ENCODE measurements at places on chromosomes 2 and 18.

- no peak for DNase-seq
These were observed 366.6 kb downstream of the FSIP2 start for GRCh38 chr2:186105016-186105724.

GRCh38 chr2:126315828-126316227, 340.1 kb upstream of the GYPC start:
- DNase-seq = no peak

GRCh38 chr2:230405824-230406223, 10.2 kb upstream of the SP100 start:
- DNase-seq = no peak

DNA sequence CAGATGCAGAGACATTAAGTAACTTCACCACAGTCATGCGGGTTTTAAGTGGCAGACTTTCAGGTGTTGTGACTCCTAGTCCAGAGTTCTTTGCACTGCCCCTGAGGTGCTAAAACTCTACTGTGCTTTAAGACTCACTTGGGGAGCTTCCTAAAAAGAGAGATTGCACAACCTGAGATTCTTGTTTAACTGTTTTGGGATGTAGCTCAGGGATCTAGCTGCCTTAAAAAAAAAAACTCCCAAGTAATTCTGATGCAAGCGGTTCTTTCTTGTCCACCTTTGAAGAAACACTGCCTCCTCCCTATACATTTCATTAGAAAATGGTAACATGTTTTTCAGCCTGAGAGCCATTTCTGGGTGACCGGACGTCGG, 13.0 kb downstream of the IL37 start:
- no peak for DNase-seq

DNA sequence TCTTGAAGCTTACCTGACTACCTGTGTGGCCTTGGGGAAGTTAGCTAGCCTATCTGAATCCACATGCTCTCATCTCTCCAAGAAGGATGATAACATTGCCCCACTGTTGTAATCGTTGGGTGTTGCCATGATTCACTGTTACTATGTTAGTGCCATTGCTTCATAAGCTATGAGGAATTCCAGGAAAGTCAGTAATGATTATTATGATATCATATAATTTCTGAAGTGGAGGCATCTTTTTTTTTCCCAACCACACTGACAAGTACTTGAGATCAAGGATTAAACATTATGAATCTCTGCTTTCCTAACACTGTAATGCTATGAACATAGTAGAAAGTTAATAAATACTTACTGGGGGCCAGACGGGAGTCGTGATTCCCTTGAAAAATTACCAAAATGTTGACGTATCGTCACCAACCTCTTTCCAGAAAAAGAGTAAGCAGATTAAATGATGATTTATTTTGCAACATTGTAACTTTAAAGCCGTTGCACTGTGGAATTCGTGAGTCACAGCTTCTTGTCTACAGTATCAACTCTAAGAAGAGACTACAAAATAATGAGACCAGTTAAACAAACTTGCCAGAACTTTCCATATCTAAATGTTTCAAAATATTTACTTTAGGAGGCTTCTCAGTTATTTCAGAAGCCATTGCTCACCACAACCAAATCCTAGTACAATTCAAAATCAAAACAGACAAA, 459.9 kb downstream of the PIK3C3 start:
- DNase-seq = no peak

DNA sequence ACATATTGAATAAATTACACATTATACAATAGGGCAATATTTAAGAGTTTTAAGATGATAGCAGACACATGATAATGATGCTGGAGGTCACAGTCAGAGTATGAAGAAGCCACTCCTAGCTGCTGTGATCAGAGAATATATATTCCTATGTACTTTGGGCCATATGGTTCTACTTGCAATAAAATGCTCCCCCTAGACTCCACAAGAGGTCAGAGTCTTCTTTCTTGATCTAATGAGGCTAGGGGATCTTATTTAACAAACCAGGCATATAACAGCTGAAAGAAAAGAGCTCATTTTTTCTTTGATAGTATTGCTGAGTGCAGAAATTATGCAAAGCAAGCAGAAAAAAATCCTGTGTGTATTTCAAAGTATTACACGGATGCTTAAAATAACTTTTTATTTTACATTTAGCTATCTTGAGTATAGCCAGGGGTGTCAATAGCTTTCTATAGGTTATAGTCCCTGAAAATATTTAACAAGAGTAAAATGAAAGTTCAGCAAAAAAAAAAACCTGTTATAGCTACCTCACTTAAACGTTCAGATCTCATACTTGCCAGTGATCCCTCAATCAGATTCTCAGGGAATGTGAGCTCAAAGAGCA, 748.7 kb upstream of the CHAC2 start:
- DNase-seq = peak; percentile 17

GRCh38 chr2:73987109-73987947, 2.6 kb downstream of the TET3 start:
- no peak for DNase-seq

- DNase-seq = no peak
These were observed 58.5 kb downstream of the E2F6 start for GRCh38 chr2:11407413-11407812.

GRCh38 chr18:24400587-24400986, 3.0 kb upstream of the OSBPL1A start:
- no peak for DNase-seq

DNA sequence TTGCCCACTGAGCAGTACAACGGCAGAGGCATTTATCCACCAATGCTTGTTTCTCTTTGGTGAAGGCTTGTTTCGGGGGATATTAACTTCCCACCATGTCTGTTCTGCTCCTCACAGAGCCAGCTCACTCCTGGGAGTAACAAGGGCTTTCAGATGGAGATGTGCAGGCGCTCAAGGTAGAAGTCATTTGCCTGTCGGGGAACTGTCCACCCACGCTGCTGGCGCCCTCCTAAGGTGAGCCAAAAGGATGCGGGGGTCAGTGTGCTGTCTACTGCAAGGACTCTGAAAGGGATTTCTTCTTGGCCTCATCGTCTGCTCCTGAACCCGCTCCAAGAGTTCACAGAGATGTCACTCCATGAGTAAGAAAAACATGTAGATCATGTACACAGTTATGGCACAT, 57.0 kb upstream of the CYRIA start:
- DNase-seq = no peak

GRCh38 chr2:122908159-122908558, 1116.9 kb upstream of the CNTNAP5 start:
- DNase-seq = no peak

GRCh38 chr18:25066516-25066915, 285.4 kb downstream of the ZNF521 start:
- no peak for DNase-seq

- DNase-seq = no peak
These were observed 279.1 kb downstream of the ZEB2 start for GRCh38 chr2:144240656-144241339.

DNA sequence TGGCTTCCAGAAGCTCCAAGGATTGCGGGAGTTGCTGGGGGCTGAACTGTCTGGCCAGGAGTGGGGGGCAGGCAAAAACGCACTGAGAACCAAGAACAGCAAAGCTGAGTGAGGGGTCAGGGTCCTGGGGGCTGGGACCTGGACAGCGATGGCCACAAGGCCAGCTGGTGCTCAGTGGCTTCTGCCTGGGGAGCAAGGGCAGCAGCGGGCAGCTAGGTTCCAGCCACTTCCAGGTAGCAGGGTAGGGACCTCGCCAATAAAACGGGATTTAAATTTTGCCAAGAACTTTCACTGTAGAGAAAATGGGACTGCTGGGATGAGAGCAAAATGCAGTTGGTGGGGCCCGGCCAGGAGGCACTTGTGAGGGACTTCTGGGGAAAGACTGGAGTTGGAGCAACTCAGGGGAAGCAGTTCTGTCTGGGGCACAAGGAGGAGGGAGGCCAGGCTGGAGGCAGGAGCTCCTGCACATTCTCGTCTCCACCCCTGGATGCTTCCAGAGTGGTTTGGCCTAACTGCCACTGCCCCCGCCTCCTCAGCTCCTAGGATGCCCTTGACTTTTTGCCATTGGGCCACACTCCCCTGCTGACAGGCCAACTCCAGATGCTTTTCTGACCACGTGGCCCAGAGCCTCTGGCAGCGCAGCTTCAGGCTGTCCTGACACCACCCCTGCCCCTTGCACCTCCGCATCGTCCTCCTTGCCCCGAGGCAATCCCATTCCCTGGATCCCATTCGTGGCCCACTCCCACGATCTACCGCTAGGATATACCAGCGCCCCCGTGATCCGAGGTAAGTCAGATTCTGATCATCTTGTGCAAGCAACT, 5.5 kb upstream of the CCDC74A start:
- no peak for DNase-seq

DNA sequence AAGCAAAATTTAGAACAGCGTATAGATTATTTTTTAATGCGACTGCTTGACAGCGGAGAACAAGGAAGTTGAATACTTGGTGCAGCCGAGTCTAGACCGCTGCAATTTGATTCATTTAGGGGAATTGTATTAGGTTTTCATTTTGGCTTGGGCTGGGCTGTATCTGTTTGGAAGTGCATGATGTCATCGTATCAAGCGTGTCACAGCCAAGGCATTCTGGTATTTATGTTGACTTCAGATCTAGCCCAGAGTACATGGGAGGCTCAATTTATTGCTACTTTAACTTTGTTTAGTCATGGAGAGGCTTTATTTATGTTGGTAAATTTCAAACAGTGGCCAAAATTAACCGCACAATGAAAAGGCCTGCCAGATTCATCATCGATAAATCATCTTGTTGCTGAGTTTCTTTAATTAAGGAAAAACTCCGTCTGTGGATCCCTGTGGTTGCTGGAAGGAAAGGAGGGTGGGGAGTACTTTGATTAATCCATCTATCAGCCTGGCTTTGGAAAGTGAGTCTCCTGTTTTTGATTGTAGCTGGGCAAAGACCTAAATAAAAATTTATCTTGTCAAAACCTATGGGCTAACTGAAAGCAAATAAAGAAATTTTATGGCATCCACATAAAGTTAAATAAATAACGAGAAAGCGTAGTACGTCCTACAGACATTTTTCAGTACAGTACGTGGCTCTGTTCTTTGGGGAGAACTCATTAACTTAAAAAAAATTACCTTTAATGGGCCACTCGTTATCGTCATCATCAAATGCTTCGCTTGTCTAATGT, 230.4 kb upstream of the SPRED2 start:
- DNase-seq = no peak

- DNase-seq = no peak
These were observed 259.3 kb upstream of the KCNJ3 start for GRCh38 chr2:154439156-154439555.

DNA sequence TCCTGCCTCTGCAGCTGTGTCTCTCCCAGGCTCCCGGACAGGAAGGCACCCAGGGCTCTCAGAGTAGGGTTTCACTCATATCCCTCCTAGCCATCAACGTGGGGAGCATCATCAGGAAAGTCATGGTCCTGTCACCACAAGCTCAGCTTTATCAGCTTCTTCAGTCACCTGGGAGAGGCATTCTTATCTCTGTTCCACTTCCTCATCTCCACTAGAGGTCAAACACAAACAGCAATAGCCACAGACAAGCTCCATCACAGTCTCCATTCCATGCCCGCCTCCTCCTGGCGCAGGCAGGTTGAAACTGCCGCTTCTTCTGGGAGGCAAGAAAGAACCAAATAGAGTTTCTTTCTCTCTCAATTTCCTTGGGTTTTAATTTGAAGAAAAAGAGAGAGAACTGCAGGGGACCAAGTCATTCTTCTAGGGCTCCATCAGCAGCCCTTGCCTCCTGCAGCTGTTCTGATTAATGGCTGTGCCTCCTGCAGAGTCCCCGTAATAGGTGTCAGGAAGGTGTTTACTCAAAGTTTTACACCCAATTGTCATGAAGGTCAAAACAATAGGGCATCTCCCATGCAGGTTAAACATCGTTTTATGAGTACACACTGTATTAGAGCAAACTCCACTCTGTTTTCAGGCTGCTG, 377.9 kb downstream of the TMEM182 start:
- DNase-seq = no peak

DNA sequence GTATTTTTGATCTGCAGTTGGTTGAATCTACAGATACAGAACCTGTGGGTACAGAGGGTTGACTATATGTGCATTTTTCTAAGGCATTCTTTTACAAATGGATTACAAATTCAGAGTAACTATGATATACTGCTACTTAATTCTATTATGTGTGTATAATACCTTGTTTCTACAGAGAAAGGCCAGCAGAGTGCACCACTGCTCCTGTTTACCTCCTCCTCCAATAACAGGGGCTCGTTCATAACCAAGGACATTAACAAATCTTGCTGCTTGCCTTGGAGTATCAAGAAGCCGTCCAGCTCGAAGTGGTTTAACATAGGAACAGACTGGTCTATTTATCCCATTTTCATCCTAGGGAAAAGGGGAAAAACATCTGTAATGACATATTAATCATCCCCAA, 16.4 kb downstream of the CEP76 start:
- no peak for DNase-seq

DNA sequence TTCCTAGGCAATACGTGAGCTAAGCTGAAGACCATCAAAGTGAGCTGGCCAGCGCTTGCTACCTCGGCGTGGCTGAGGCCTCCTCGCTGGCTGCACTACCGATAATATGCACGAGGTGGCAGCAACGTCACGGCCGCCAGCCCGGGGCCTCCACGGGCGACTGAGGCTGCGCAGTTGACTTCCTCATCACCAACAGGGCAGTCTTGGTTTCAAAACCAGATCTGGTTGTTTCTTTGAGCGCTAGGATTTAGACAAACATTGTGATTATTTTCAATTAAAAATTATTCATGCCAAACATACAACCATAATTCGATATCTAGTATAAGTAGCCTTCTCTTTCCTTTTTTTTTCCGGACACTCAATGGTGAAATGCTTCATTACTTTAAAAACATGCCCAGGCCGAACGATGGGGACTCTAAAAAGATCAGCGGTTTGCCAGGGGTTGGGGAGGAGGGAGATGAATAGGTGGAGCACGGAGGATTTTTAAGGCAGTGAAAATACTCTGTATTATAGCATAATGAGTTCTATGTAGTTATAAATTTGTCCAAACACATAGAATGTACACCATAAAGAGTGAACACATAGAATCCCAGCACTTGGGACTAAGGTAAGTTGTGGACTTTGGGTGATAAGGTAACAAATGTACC, 52.0 kb downstream of the CYBRD1 start:
- DNase-seq = peak; percentile 84

GRCh38 chr2:120561379-120562035, 174.2 kb upstream of the GLI2 start:
- no peak for DNase-seq

GRCh38 chr2:160207271-160207670, 7.2 kb upstream of the ITGB6 start:
- DNase-seq = no peak

Data from HuH-7 (cell line).